ENCODE measurements at places on chromosomes 11 and 22. TPM values are rescaled to one million over a fixed set of nuclear protein-coding genes. Genes with fewer than 3 reads are reported as not detected.
A peak's percentile ranks its signal among the peaks of the same experiment; 100 is the strongest.

DNA sequence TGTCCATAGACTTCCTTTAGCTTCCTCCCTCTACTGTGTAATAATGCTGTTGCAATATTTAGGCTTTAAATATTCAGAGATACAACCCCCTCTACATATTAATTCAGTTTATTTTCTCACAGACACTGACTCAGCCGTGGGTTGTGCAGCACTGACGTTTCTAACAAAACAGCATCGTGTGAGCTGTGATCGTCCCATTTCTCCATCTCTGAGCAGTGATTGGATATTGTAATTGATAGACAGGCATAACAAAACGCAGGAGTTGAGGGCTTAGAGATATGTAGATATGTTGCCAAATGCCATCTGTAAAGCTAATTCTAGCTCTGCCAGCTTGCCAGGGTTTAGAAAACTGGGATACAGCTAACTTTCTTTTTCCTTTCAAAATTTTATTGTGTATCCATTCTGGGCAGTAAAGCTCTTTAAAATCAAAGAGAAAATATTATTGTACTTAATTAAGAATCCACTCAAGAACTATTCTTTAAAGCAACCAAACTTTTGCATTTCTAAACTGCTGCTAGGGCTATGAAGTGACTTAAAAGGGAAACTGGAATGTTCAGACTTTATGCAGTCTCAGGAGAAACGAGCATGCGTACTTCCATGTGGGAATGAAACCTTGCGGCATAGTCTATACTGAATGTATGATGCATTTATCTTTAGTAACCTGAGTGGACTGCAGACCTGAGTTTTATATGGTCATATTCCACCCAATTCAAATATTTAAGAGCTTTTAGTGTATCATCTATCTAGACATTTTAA lies 22.7 kb downstream of the BTBD10 start:
- H3K36me3 ChIP-seq, result no peaks in the 10 kb centered on the region
- no peaks in the 10 kb centered on the region for H3K27me3 ChIP-seq
- no peaks in the 10 kb centered on the region for H3K4me1 ChIP-seq
- H3K4me3 ChIP-seq, result peak overlapping the region; percentile 20

- no peaks in the 10 kb centered on the region for H3K27me3 ChIP-seq
- H3K36me3 ChIP-seq, result no peaks in the 10 kb centered on the region
- no peak for DNase-seq
- H3K4me3 ChIP-seq, result no peak overlapping the region
Observed at GRCh38 chr11:2770761-2771301, 71.0 kb upstream of the KCNQ1OT1 start.

The INS gene
- not detected for total RNA-seq

The MMP26 gene
- total RNA-seq, result not detected

The SAC3D1 gene
- total RNA-seq, result 1.5 TPM

GRCh38 chr22:30007361-30007760 lies 72.9 kb upstream of the HORMAD2 start:
- no peaks in the 10 kb centered on the region for H3K27me3 ChIP-seq
- no peak overlapping the region for H3K27ac ChIP-seq
- no peaks in the 10 kb centered on the region for H3K36me3 ChIP-seq
- DNase-seq, result no peak

- no peaks in the 10 kb centered on the region for H3K36me3 ChIP-seq
- no peak overlapping the region for H3K27ac ChIP-seq
- no peaks in the 10 kb centered on the region for H3K27me3 ChIP-seq
Observed at GRCh38 chr11:121773076-121773475, 320.3 kb upstream of the SORL1-AS1 start.

DNA sequence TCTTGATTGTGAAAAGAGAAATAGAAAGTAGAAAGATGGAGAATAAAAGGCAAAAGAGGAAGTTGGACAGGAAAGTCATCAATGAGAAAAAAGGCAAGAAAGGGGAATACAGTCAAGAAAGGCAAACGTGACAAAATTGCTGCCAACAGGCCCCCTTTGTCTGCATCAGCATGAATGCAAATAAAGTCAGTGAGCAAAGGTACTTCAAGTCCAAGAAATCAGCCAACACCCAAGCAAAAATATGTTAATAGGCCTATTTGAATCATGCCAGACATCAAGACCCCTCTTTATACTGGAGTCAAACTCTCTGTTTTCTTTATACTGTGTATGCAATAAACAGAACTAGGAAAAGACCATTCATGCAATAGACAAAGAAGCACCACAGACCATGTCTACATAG lies 34.3 kb downstream of the GUCY1A2 start:
- no peaks in the 10 kb centered on the region for H3K36me3 ChIP-seq
- H3K27me3 ChIP-seq, result no peaks in the 10 kb centered on the region
- H3K4me1 ChIP-seq, result peaks cover 4% of the 10 kb centered on the region
- no peak for DNase-seq
- H3K4me3 ChIP-seq, result no peak overlapping the region

The BTG4 gene
- total RNA-seq, result not detected

DNA sequence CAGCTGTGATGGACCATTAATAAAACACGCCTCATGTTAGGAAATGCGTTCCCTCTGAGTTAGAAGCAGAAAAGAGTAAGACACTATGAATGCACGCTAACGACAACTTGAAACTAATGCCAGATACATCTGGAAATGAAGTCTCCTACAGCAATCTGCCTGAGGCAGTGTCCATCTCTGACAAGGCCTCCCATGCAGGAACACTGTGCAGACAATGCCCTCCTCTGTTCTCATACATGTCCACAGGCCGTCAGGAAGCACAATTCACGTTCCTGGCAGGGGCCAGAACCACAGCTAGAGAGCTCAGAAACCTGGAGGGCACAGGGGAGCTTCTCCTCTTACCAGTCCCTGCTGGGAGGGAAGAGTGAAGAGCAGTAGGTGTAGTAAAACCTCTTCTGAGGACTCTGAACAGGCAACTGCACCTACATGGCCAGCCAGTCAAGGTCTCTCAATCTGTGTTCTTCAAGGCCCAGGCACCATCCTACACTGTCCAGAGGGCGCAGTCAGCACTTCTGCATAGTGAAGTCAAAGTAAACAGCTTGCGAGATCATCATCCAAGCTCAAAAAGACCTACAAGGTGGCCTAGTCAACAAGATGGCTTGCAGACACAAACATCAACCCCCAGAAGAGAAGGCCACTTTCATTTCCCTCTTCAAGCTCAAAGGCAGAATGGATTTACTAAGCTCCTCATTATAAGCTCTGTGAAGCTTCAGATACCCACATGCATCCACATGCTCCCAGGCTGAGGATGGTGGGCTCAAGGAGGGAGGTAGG lies 41.5 kb upstream of the CYP2D6 start:
- no peak overlapping the region for H3K4me3 ChIP-seq
- no peaks in the 10 kb centered on the region for H3K27me3 ChIP-seq
- peaks cover 4% of the 10 kb centered on the region for H3K4me1 ChIP-seq
- DNase-seq, result no peak
- H3K36me3 ChIP-seq, result no peaks in the 10 kb centered on the region

GRCh38 chr11:132904607-132905006 lies 627.7 kb downstream of the OPCML start:
- H3K27me3 ChIP-seq, result no peaks in the 10 kb centered on the region
- no peak overlapping the region for H3K4me3 ChIP-seq
- DNase-seq, result no peak
- H3K27ac ChIP-seq, result no peak overlapping the region
- H3K4me1 ChIP-seq, result no peaks in the 10 kb centered on the region

DNA sequence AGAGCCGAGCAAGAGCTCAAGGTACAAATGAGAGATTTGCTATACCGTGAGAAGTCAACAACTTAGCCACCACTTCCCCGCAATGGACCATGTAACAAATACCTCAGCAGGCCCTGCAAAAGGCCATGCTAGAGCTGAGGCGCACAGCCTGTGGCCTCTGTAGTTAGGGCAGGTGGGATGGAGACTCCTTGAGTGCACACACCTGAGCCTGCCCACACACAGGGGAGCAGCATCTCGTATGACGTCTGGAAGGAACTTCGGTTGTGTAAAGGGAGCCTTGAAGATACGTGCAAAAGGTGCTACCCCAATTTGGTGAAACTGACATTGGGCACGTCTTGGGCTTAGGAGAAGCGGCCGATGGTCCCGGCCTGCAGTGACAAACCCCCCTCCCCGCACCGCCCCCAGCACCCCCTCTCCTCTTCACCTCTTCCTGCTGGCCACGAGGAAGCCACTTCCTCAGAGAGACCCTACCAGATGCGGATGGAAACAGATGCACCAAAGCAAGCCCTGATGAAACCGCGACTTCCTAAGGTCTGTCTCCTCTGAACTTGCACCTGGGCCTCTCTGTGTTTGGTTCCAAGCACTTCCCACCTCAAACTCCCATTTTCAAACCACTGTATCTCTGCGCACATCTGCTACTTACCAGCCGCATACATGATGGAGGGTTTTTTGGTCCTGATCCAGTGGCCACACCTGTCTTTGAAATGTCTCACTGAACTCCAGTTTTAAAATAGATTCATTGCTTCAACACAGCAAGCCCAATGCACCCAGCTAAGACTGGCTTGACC lies 10.6 kb downstream of the CDPF1 start:
- no peak overlapping the region for H3K27ac ChIP-seq
- no peaks in the 10 kb centered on the region for H3K27me3 ChIP-seq
- no peaks in the 10 kb centered on the region for H3K36me3 ChIP-seq
- H3K4me1 ChIP-seq, result no peaks in the 10 kb centered on the region

DNA sequence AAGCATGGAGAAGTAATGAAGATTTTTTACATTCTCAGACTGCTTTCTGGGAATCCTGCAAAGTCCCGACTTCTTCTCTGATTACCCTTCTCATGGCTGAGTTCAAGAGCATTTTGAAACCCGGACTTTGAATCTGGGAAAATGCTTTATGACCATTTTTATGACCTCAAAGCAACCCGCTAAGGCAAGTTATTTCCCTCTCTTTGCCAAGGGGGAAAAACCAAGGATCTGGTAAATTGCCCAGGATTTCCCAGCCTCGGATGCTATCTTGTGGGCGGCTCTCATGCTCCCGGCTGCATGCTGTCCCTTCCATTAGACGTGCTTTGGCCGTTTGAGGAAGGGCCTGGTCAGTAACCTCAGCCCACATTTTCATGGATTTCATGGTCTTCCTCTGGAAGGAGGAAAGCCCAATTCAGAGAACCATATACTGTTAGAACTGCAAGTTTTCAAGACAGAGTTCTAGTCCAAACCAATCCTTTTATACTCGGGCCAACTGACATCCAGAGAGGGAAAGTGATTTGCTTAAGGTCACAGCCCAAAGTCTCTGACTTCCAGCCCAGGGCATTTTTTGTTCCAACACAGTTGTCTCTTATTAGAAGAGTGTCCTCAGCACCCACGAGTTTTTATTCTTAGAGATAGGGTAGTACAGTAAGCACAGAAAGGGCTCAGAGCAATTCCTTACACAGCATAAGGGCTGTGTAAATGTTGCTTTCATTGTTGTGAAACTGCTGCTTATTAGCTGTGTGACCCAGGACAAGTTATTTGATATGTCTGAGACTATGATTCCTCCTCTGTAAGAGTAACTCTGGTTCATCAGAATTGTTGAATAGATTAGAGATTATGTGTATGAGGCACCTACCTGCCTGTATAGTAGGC lies 77.4 kb downstream of the NAV2 start:
- DNase-seq, result no peak
- H3K36me3 ChIP-seq, result no peaks in the 10 kb centered on the region
- peaks cover 6% of the 10 kb centered on the region for H3K4me1 ChIP-seq
- H3K27me3 ChIP-seq, result no peaks in the 10 kb centered on the region
- H3K27ac ChIP-seq, result no peak overlapping the region

- no peaks in the 10 kb centered on the region for H3K36me3 ChIP-seq
- H3K27ac ChIP-seq, result peak within 1 kb of the TSS; percentile 98
- H3K4me3 ChIP-seq, result peak within 1 kb of the TSS; percentile 50
- peak; percentile 73 for DNase-seq
- no peaks in the 10 kb centered on the region for H3K27me3 ChIP-seq
Observed at GRCh38 chr22:37905534-37906363, at the start of gene MICALL1. MICALL1 (plus strand) TSS chr22:37906297; CDS start chr22:37906423, 126 bp downstream.

- H3K4me1 ChIP-seq, result no peaks in the 10 kb centered on the region
- no peaks in the 10 kb centered on the region for H3K36me3 ChIP-seq
- no peak overlapping the region for H3K4me3 ChIP-seq
- DNase-seq, result no peak
- H3K27me3 ChIP-seq, result no peaks in the 10 kb centered on the region
Observed at GRCh38 chr11:95443386-95443785, 212.4 kb upstream of the SESN3 start.

DNA sequence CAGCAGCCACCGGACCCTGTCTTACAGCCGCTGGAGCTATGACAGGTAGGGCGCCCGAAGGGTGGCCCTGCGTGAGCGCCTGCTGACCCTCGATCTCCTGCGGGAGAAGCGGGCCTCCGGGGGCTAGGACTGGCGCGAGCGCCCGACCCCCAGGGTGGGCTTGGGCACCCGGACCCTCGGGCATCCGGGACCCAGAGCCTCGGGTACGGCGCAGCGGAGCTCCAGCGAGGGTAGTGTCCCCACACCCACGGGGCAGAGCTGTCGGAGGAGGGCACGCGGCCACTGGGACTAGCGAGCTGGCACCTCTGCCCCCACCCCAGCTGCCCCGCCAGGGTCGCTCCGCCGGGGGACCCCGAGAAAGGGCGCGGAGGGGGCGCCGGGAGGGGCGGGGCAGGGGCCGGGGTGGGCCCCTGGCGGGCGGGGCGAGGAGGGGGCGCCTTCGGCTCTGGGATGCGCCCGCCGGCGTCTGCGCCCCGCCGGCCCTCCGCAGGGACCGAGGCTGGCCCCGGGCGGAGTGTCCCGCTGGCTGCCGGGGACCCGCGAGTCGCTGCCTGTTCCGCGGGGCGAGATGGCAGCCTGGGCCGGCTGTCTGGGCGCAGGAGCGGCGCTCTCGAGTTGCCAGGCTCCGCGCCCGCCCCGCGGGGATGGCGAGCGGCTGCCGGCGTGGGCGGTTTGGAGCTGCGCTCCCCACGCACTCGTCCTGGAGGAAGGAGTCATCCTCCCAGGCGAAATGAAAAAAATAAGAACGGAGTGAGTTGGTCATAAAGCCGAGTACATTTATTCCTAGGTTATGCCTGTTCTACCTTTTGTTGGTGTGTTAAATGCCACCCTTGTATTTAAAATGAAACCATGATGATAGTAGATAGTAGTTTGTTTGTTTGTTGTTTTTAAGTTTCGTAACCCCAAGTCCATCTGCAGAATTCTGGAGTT lies 32.4 kb downstream of the EIF3F start:
- no peaks in the 10 kb centered on the region for H3K4me1 ChIP-seq
- peak overlapping the region; percentile 63 for H3K4me3 ChIP-seq
- no peaks in the 10 kb centered on the region for H3K36me3 ChIP-seq
- DNase-seq, result peak; percentile 55

GRCh38 chr11:59200423-59200746 lies 12.3 kb downstream of the MPEG1 start:
- H3K27me3 ChIP-seq, result no peaks in the 10 kb centered on the region
- H3K36me3 ChIP-seq, result no peaks in the 10 kb centered on the region
- no peak overlapping the region for H3K27ac ChIP-seq
- H3K4me1 ChIP-seq, result no peaks in the 10 kb centered on the region
- no peak for DNase-seq

DNA sequence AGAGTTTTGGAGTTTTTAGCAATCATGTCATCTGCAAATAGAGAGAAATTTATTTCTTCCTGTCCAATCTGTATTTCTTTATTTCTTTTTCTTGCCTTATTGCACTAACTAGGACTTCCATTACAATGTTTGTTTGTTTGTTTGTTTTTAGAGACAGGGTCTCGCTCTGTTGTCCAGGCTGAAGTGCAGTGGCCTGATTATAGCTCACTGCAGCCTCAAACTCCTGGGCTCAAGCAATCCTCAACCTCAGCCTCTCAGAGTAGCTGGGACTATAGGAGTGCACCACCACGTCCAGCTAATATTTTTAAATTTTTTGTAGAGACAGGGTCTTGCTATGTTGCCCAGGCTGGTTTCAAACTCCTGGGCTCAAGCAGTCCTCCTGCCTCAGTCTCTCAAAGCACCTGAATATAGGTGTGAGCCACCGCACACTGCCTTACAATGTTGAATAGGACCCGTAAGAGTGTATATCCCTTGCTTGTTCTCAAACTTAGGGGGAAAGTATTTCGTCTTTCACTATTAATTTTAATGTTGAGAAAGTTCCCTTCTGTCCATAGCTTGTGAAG lies 29.6 kb upstream of the MAPK1 start:
- no peaks in the 10 kb centered on the region for H3K4me1 ChIP-seq
- DNase-seq, result no peak
- H3K27ac ChIP-seq, result no peak overlapping the region
- H3K4me3 ChIP-seq, result no peak overlapping the region
- no peaks in the 10 kb centered on the region for H3K27me3 ChIP-seq

The GUCY1A2 gene
- total RNA-seq, result 147 TPM

The LRP4 gene
- 17.4 TPM for total RNA-seq

All from uterus (tissue), 4 donors.